NCI-H2227 treated with DMSO at 0.1 percent for 48 hours (cell line): ENCODE measurements at places on chromosomes 2 and 18.

- no peak for DNase-seq
Observed at GRCh38 chr18:3411327-3411726, 38.6 kb upstream of the TGIF1 start.

DNA sequence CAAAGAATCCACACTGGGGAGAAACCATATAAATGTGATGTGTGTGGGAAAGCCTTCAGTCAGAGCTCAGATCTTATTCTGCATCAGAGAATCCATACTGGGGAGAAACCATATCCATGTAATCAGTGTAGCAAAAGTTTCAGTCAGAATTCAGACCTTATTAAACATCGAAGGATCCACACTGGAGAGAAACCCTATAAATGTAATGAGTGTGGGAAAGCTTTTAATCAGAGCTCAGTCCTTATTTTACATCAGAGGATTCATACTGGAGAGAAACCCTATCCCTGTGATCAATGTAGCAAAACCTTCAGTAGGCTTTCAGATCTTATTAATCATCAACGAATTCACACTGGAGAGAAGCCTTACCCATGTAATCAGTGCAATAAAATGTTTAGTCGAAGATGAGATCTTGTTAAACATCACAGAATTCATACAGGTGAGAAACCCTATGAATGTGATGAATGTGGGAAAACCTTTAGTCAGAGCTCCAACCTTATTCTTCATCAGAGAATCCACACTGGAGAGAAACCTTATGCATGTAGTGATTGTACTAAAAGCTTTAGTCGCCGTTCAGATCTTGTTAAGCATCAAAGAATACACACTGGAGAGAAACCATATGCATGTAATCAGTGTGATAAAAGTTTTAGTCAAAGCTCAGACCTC, 16.7 kb upstream of the ZSCAN30 start:
- no peak for DNase-seq

DNA sequence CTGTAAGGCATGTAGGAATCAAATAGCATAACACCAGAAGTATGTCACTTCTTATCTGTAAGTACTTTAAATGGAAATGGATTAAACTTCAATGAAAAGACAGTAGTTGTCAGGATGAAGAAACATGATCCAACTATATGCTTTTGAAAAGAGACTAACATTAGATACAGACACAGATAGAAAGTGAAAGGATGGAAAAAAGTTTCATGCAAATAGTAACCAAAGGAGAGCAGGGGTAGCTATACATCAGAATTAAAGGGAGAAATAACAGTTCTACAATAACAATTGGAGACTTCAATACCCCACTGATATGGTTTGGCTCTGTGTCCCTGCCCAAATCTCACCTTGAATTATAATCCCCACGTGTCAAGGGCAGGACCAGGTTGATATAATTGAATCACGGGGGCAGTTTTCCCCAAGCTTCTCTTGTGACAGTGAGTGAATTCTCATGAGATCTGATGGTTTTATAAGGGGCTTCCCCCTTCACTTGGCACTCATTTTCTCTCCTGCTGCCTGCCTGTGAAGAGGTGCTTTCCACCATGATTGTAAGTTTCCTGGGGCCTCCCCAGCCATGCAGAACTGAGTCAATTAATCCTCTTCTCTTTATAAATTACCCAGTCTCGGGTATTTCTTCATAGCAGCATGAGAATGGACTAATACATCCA, 205.4 kb upstream of the CDH2 start:
- no peak for DNase-seq

- DNase-seq, result no peak
Observed at GRCh38 chr2:27154488-27154887, 5.7 kb downstream of the TCF23 start.

DNA sequence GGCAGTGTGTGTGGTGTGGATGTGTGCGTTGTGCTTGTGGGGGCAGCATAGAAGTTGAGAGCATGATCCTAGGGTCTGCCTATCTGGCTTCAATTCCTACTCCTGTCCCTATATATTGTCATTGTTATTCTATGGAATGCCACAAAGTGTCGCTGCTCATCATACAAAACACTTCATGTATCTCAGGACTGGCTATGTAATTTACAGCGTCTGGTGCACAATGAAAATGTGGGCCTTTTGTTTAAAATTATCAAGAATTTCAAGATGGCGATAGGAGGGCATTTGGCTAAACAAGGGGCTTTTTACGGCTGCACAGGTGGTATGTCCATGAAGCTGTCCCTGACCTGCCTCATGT, 3.4 kb downstream of the SERPINB2 start:
- peak; percentile 72 for DNase-seq

- no peak for DNase-seq
Observed at GRCh38 chr2:160140471-160140870, 59.6 kb downstream of the ITGB6 start.

GRCh38 chr2:179285060-179285459, 20.4 kb upstream of the SESTD1 start:
- no peak for DNase-seq

- no peak for DNase-seq
Observed at GRCh38 chr2:226564667-226565066, 235.0 kb downstream of the IRS1 start.

- DNase-seq, result no peak
Observed at GRCh38 chr2:215624423-215624829, 188.6 kb upstream of the FN1 start.
